ENCODE measurements at places on chromosomes 5 and 9. TPM values are rescaled to one million over a fixed set of nuclear protein-coding genes. Genes with fewer than 3 reads are reported as not detected.
A peak's percentile ranks its signal among the peaks of the same experiment; 100 is the strongest.

- no peak for DNase-seq
Measured at GRCh38 chr9:116208417-116209232, 55.0 kb downstream of the PAPPA start.

Gene DMXL1
- polyA plus RNA-seq: 38.4 TPM

- DNase-seq: peak; percentile 61
Measured at GRCh38 chr9:127931092-127931881, 710 bp upstream of the PIP5KL1 start.

DNA sequence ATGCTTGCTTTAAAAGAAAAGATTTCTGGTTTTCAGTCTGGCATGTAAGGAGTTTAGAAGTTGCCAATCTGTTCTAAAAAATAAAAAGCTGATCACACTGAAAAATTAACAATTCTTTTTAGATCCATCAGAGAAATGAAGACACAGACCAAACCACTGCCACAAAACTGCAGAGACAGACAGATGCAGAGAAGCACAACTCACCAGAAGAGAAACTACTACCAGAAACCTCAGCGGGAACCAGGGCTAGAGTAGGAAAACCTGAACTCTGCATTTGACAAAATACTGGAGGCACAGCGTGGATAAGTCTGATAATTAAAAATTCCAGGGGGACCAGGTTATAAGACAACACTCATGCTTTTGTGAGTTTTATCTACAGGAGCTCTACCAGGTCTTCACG is 28.8 kb downstream of the FBXL17 start:
- DNase-seq: no peak

- no peak for DNase-seq
Measured at GRCh38 chr9:110767559-110768063, 99.0 kb downstream of the MUSK start.

- no peak for DNase-seq
Measured at GRCh38 chr5:76615759-76616158, 7.4 kb downstream of the F2RL2 start.

DNA sequence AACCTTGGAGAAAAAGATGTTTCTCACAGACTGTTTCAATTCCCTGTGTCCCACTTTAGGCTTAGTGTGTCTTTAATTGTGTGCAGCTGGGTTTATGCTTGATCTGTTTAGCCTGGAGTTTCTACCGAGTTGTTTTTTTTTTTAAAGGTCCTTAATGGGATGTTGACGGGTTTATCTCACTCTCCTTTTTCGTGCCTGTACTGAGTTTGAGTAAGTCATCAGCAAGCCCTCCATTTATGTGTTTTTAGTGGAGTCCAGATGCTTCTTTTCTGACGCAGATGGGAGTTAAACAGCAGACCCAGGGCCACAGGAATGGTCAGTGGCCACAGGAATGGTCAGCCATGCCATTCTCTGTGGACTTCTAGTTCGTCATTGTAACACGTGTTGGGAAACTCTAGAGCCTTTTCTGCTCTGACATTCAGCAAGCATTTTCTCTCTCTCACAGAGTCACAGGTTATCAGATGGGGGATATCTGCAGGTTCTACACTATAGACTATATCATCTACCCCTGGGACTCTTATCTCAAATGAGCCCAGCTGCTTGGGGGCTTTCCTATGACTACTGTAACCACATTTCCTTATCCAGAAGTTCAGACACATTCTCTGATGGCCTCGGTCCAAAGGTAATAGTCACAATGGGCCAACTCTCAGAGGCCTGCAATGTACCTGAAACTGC is 190.5 kb downstream of the TTLL11 start:
- DNase-seq: no peak

Gene ALDH7A1
- 91.7 TPM for polyA plus RNA-seq

GRCh38 chr5:93252165-93252564 is 328.9 kb downstream of the NR2F1-AS1 start:
- DNase-seq: no peak

DNA sequence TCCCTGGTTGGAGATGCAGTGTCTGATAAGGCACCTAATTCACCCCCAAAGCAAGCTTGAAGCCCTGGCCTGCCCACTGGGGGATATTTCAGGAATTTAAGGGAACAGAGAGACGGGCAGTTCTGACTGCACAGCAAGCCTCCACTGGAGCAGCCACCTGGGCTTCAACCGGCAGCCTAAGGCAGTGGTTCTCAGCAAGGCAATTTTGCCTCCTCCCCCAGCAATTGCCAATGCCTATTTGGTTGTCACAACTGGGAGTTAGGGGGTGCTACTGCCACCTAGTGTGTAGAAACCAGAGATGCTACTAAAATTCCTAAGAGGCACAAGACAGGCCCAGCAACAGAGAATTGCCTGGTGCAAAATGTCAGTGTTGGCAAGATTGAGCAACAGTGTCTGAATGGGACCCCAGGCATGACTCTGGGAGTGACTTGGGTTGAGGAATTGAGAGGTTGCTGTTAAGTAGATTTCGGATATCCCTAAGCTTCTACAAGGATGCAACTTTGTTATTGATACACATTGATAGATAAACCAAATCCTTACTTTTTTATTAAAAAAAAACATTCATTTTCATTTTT is 58.7 kb upstream of the CTSL start:
- DNase-seq: no peak

DNA sequence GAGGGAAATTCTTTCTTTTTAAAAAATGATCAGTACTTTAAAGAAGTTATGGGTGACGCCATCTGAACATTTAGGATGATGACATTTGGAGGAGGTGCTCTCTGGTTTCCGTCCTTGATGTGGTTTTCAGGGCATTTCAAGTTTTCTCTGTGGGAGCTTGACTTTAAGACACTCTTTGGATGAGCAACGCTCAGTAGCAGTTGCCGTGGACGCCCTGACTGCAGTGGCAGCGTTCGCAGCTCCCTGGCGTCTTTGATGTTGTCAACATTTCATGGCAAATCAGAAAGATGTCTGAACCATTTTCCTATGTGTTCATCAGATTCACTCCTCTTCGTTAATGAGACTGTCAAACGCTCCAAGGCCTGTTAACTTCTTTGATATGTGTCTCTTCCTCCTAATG is 86.1 kb downstream of the ZNF354C start:
- no peak for DNase-seq

Gene PCDHB10
- 6.2 TPM for polyA plus RNA-seq

GRCh38 chr5:125331987-125332598 is 585.7 kb upstream of the ZNF608 start:
- no peak for DNase-seq

DNA sequence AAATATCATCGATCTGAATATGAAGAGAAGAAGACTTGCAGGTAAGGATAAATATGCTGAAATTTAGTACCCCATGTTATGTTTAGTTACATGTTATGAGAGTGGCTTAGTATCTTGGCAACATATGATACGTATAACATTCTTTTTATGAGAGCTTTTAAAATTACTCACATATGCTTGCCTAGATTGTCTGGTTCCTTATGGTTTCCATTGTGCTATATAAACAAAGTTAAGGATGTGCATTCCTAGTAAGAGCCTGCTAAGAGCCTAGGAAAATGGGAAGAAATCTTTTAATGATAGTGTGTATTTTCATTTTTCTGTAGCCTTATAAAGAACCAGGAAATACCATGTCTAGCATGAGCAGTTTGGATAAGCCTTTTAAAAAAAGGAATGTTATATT is 112.0 kb upstream of the KCNN2 start:
- no peak for DNase-seq

DNA sequence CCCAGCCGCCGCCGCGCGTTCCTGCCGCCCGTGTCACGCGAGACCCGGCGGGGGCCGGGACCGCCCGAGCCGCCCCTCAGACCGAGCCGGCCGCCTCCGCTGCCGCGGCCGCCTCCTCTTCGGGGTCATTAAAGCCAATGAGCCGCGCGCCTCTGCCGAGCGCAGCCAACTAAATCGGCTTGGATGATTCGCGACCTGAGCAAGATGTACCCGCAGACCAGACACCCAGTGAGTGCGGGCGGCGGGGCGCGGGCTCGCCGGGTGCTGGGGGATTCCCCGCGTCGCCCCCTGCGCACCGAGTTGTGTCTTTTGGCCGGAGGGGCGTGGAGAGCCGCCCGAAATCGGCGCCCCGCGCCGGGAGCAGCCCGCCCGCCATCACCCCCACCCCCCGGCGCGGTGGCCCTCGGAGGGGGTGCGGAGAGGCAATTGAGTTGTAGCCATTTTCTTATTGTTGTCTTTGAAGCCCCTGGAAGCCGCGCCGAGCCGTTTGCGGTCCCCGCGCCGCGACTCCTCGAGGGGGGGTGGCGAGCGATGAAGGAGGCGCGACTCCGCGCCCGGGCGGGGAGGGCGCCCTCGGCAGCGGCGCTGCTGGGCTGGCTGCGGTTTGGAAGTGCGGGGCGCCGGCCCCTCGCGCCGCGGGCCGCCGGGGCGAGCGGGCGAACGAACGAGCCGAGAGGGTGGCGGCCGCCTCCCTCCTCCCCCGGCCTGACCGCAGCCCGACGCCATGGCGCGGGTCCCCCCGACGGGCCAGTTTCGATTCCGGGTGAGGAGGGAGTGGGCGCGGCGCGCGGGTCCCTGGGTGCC is 1.0 kb downstream of the TLE4 start:
- DNase-seq: peak; percentile 42

GRCh38 chr9:21750021-21750735 is 52.3 kb upstream of the MTAP start:
- no peak for DNase-seq

DNA sequence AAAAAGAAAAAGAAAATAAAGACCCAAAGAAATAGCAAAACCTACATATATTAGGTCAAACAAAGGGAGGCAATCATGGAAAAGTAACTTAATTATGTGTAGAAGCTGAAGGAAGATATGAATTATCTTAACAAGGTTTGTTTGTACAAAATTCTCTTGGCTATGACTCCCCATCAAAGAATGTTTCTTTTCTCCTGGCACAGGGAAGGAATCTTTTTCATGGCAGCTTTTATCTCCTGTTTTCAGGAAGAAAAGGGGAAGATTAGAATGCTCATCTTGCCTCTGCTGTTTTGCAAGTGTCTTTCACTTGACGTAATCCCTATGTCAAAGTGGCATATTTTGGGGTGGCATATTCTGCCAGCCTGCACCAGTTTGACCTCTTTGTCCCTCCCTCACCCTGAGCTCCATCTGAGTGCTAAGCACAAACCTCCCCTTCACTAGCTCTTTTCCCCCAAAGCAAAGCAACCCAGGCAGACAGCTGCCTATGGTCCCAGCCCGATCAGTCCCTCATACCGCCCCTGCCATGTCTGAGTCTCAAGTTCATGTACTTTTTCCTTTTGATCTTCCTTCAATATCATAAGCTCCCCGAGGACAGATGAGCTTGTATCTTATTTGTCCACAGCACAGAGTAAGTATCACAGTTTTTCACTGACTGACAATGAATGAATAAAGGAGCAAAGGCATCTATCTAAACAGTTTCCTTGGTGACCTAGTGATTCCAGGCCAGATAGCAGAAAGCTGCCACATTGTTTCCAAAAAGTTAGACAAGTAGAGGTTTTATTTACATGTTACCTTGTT is 242.8 kb upstream of the ANKRD55 start:
- DNase-seq: no peak

DNA sequence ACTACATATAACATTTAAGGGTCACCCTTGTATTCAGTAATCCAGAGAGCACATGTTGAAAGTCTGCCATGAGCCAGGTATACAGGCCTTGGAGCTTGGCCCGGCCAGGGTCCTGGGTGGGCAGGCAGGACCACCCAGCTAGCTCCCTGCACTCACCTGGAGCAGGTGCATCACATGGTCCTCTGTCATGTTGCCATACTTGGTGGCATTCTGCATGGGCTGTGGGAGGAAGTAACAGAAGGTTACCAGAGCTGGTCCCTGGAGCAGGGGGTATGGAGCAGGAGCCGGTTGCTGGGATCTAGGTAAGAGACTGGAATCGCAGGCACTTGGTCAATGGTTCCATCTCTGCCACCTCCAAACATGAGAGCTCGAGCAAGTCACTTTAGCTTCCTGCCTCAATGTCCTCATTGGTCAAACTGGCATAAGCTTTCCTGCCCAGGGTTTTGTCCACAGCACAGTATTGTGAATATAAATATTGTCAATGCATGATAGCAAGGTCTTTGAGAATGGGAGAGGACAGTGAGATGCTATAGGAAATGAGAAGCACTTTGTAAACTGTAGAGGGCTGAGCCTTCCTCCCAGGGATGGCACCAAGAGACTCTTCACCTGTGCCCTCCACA is 6.5 kb downstream of the CD74 start:
- no peak for DNase-seq

- no peak for DNase-seq
Measured at GRCh38 chr5:34978681-34979080, 49.3 kb downstream of the DNAJC21 start.

- no peak for DNase-seq
Measured at GRCh38 chr5:9376363-9377117, 169.3 kb downstream of the SEMA5A start.

- no peak for DNase-seq
Measured at GRCh38 chr5:176650354-176650884, 3.1 kb downstream of the TSPAN17 start.

DNA sequence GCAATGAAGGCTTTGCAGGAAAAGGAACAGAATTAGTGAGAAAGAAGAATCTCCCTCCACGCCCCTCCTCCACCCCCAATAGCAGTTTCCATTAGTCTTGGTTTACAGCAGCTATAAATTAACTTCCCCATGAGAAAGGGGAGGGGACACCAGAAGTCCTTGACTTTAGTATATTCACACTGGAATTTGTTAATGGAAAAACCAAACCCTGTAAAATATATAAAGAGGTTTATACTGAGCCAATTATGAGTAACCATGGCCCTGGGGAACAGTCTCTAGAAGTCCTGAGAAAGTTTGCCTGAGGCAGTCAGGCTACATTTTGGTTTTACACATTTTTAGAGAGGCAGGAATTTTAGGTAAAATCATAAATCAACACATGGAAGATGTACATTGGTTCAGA is 88.5 kb downstream of the ALDH1A1 start:
- DNase-seq: no peak

Gene WDR36
- 33.9 TPM for polyA plus RNA-seq

Gene F2RL1
- polyA plus RNA-seq: 10.2 TPM

DNA sequence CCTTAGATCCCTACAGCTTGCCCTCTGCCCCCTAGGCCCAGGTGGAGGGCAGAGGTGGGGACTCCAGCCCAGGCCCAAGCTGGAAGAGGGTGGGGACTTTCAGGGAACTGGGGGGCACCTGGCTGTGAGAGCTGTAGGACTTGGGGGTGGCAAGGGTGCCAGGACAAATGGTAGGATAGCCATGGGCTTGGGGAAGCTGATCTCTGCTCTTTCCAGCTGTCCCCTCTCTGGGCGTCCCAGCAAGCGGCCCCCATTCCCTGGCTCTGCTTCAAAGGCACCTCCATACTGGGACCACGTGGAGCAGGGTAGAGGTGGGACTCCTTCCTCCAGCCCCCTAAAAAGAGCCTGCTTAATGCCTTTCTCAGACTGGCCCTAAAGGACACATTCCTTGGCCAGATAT is 385 bp downstream of the LTC4S start:
- DNase-seq: no peak

- no peak for DNase-seq
Measured at GRCh38 chr5:123997064-123997461, 485.1 kb downstream of the CSNK1G3 start.

Gene PCDHGA4
- polyA plus RNA-seq: 1.9 TPM

Gene CNOT6
- polyA plus RNA-seq: 33.0 TPM

All from right lung (tissue), 10 donors.